ENCODE measurements at places on chromosomes 11 and 22. TPM values are rescaled to one million over a fixed set of nuclear protein-coding genes. Genes with fewer than 3 reads are reported as not detected.
A peak's percentile ranks its signal among the peaks of the same experiment; 100 is the strongest.

- no peaks in the 10 kb centered on the region for H3K36me3 ChIP-seq
- no peaks in the 10 kb centered on the region for H3K4me1 ChIP-seq
- no peak overlapping the region for H3K27ac ChIP-seq
Observed at GRCh38 chr22:33962409-33962808, 42.1 kb upstream of the LARGE1 start.

DNA sequence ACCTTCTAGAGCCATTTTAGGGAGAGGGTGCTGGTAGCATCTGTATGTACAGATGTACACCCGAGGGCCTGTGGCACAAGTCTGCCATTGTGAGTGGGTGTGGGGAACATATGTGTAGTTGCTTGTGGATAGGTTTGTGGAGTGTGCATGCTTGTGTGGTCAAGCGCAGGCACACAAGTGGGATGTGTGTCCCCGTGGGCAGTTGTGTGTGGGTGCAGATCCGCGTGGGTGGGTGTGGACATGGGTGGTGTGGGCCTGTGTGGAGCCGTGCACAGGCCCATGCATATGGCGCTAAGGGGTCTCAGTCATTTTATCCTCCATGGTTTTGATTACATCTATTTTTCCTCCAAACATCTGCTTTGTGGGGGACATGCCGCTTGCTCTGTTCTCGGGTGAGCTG lies 28.8 kb downstream of the ALX4 start:
- no peaks in the 10 kb centered on the region for H3K4me1 ChIP-seq
- no peaks in the 10 kb centered on the region for H3K36me3 ChIP-seq
- H3K4me3 ChIP-seq: no peak overlapping the region
- no peak overlapping the region for H3K27ac ChIP-seq

GRCh38 chr11:74179234-74180052 lies 8.4 kb downstream of the PPME1 start:
- peak overlapping the region; percentile 41 for H3K4me3 ChIP-seq
- H3K27ac ChIP-seq: peak overlapping the region; percentile 82
- DNase-seq: no peak
- no peaks in the 10 kb centered on the region for H3K27me3 ChIP-seq

Gene ZNF280B
- 0.34 TPM for total RNA-seq

DNA sequence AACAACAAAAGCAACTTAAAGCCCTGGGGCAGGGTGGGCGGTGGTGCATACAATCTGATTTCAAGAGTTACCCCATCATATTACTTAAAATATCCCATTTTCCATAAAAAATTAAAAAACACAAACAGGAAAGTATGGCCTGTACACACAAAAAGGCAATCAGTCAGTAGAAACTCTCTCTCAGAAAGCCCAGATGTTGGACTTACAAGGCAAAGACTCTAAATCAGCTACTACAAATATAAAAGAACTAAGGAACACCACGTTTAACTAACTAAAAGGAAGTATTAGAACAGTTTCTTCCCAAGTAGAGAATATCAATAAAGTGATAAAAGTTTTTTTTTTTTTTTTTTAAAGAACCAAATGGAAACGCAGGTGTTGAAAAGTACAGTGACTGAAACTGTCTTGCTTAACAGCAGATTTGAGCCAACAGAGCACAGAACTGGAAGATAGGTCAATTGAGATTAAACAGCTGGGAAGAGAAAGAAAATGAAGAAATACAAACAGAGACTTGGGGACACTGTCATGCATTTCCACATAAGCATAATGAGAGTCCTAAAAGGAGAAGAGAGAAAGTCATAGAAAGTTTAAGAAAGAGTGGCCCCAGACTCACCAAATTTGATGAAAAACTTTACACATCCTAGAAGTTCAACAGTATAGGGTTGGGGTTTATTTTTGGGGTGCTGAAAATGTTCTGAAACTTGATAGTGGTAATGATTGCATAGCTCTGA lies 8.6 kb downstream of the SC5D start:
- no peak overlapping the region for H3K27ac ChIP-seq
- no peak overlapping the region for H3K4me3 ChIP-seq
- H3K27me3 ChIP-seq: no peaks in the 10 kb centered on the region
- peaks cover 4% of the 10 kb centered on the region for H3K36me3 ChIP-seq
- H3K4me1 ChIP-seq: no peaks in the 10 kb centered on the region

DNA sequence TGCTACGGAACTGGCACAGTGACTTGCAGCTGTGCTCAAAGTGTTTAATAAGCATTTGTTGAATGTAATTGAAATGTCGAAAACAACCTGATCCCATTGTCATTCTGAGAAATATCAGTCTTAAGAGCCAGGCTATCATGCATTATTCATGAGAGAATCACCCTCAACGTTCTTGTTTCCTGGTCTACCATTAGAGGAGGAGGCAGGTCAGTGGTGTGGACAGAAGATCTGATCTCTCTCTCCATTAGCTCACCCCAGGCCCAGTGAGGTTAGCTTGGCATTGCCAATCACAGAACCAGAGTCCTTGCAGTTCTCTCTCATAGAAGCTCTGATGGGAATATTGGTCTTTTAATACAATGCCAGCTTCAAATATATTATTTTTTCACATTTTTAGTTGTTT lies 121.1 kb upstream of the SPON1 start:
- H3K4me1 ChIP-seq: no peaks in the 10 kb centered on the region
- no peak overlapping the region for H3K4me3 ChIP-seq
- H3K27me3 ChIP-seq: no peaks in the 10 kb centered on the region
- H3K36me3 ChIP-seq: no peaks in the 10 kb centered on the region

- peaks cover 28% of the 10 kb centered on the region for H3K4me1 ChIP-seq
- no peak overlapping the region for H3K4me3 ChIP-seq
- no peaks in the 10 kb centered on the region for H3K27me3 ChIP-seq
- H3K36me3 ChIP-seq: no peaks in the 10 kb centered on the region
- H3K27ac ChIP-seq: no peak overlapping the region
Observed at GRCh38 chr22:17783773-17784480, 9.7 kb upstream of the BID start.

Gene CD3G
- total RNA-seq: 0.68 TPM

DNA sequence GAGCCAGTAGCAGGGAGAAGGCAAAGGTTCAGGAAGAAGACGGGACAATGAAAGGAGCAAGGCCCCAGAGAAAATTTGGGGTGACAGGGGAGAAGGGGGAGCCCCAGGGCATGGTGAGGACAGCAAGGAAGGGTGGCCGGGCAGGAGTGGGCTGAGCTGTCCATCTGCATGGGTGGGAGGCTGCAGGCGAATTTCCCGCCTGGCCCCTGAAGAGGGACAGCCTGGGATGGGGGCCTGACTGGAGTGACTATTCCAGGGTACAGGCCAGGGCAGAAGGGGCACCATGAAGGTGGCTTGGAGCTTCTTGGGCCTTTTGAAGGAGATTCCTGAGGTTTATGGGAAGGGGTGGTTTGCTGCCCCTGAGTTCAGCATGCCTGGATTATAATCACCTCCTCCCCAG lies 56.2 kb downstream of the WNT11 start:
- no peaks in the 10 kb centered on the region for H3K36me3 ChIP-seq
- H3K27ac ChIP-seq: no peak overlapping the region
- DNase-seq: no peak
- H3K27me3 ChIP-seq: no peaks in the 10 kb centered on the region
- no peak overlapping the region for H3K4me3 ChIP-seq

Measured in psoas muscle (tissue), 8 donors.